ENCODE measurements at places on chromosomes 3 and 15. TPM values are rescaled to one million over a fixed set of nuclear protein-coding genes. Genes with fewer than 3 reads are reported as not detected.

GRCh38 chr15:90482124-90483011 is 47.4 kb upstream of the CRTC3 start:
- peak; percentile 49 for DNase-seq

The OR4F6 gene
- not detected for total RNA-seq

GRCh38 chr3:127120851-127121647 is 71.9 kb upstream of the PRR23E start:
- no peak for DNase-seq

DNA sequence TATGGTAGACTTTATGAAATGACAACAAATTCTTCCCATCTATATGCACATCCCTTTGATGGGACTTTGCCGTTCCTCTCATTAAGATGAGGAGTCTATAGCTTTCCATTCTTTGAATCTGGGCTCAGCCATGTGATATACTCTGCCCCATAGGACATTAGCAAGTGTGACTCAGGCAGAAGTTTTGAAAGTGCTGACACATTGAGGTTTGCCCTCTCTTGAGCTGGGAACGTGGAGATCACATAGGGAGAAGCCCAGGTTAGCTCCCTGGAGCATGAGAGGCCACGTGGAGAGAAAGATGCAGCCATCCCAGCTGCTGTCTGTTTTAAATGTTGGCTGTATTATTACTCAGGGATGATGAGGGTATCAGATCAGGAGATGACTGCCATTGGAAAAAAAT is 67.7 kb upstream of the OXTR start:
- DNase-seq: peak; percentile 88

DNA sequence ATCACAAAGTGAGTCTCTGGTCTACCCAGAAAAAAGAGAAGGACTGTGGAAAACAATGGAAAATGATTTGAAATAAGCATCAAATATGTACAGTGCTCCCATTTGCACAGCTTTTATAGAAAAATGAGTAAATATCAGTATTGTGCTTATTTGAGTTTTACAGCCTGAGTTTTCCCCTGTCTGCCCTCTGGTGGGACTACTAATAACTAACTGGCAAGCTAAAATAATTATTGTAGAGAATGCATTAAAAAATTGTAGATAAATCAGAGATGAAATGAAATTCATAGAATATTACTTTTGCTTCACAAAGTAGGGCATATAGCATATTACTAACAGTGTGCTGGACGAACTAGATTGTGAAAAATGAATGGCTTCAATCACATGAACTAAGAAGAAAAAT is 287.1 kb downstream of the NAALADL2 start:
- no peak for DNase-seq
